ENCODE measurements at places on chromosomes 13 and 19. TPM values are rescaled to one million over a fixed set of nuclear protein-coding genes. Genes with fewer than 3 reads are reported as not detected.

Gene CEACAM16
- polyA plus RNA-seq: not detected

Gene CEACAM1
- polyA plus RNA-seq: 11.9 TPM

Gene NDFIP2
- polyA plus RNA-seq: 56.5 TPM

Gene ADM5
- polyA plus RNA-seq: 1.3 TPM

DNA sequence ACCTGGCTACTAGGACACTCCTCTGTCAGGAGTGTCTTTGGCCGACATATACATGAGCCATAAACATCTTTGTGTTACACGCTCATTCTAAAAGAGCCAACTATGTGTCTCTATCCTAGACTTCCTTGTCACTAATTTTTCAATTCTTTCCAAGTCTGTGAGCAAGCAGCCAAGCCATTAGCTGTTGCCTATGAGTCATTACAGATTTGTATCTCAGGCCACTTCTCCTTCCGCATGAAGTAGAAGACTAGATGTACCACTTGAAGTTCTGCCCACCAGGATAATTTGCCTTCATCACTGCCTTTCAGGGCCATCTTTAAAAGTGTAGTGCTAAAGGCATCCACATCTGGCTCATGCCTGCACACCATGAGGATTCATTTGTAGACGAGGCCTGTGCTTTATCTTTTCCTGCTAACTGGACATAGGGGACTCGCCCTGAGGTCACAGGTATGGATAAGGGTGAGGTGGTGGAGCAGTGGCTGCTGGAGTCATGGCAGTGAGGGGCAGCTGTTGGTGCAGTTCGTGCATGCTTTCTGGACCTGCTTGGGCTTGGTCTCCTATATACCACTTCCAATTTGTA, 126.1 kb upstream of the KL start:
- DNase-seq: no peak

DNA sequence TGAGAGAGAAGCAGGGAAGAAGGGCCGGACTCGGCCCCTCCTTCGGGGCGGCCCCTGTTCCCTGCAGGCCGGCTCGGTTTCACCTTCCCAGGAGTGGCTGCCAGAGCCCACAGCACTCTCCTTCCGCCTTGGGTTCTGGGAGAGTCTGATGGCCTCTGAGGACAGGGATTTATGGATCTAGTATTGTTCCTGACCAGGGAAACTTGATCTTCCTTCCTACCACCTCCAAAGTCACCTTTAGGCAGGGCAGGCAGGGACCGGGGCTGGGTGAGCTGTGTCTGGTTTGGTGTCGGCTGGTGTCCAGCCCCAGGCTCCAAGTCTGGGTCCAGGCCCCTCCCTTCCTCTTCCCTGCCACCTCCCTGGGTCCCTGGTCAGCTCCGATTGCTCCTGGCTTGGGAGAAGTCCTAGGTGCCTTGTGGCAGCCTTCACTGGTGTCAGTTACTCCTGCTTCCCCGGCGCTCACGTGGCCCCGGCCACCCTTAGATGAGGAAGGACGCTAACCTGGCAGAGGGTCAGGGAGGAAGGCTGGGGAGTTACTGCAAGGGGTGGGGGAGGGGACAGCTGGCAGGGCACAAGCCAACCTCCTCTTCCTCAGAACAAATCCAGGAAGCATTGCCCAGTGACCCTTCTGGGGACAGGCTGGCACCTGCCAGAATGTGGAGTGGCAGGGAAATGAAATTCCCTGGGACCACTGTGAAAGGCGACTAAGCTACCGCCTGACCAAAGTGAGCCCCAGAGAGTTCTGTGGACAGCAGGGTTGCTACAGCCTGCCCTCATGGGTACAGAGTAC, 18.8 kb downstream of the RFX1 start:
- no peak for DNase-seq

GRCh38 chr19:16259385-16260159, 61.9 kb downstream of the AP1M1 start:
- DNase-seq: no peak

DNA sequence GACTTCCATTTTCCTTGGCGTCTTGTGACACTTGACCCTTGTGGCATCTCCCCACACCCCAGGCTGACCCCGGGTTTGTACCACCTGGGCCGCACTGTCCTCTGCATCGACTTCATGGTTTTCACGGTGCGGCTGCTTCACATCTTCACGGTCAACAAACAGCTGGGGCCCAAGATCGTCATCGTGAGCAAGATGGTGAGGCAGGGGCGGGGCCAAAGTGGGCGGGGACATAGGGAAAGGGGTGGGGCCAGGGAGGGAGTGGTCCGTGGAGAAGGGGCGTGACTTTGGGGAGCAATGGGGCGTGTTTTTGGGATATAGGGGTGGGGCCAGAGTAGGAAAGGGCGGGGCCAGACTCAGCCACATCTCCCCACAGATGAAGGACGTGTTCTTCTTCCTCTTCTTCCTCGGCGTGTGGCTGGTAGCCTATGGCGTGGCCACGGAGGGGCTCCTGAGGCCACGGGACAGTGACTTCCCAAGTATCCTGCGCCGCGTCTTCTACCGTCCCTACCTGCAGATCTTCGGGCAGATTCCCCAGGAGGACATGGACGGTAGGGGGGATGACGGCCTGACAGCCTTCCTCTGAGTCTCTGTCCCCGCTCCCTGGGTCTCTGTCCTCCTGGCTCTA, 42.8 kb downstream of the TRPM4 start:
- no peak for DNase-seq

GRCh38 chr13:32736648-32737047, 150.4 kb downstream of the PDS5B start:
- DNase-seq: no peak

DNA sequence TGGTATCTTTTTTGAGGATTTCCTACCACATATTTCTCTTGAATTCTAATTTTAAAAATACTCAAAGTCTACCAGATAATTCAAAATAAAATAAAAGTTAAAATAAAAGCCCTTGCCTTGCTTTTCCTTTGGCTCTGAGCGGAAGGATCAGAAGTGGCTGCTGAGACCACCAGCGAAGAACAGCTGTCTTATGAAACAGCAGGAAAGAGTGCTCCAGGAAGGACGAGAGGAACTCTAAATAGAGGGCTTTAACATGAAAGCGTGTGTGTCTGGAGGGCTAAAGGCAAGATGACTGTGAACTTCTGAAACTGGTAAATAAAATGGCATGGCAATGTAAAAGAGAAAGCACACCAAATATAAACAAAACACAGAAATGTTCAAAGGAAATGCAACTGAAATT, 521.5 kb upstream of the SPRY2 start:
- DNase-seq: no peak

- no peak for DNase-seq
Observed at GRCh38 chr13:46354156-46355087, 32.6 kb downstream of the RUBCNL start.

DNA sequence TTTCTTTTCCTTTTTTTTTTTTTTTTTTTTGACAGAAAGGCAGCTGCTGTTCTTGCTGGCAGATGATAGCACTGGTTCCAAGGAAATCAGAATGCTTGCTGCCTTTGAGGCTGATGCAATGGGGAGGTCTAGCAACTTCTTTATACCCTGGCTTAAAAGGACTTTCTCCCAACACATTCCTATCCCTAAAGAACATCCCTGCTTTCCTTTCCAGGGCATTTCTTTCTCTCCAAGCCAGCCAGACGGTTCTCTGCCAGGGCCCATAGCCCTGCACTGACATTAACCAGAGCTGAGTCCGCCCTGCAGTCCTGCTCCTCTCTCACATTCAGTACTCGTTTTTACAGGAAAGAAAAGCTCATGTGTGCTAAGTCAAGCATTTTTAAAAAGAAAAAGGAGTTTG, 133.9 kb upstream of the WASF3 start:
- DNase-seq: no peak

GRCh38 chr13:104565888-104566287, 1499.7 kb upstream of the SLC10A2 start:
- no peak for DNase-seq

DNA sequence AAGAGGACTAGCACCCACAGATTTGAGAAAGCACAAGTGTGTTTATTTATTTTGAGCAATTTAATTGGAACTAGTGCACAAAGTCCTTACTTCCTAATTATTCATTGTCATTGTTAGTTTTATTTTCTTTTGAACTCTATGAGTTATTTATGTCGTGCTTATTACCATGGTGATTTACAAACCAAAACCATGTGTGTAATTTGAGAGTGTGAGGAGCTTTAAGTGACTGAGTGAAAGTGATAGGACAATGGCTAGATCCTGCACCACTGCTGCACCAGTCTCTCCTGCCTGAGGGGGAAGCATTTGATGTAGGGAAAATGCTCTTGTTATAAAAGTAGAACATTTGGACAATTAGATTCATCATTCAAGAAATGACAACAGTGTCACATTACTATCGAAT, 172.3 kb upstream of the KLF12 start:
- peak; percentile 54 for DNase-seq

DNA sequence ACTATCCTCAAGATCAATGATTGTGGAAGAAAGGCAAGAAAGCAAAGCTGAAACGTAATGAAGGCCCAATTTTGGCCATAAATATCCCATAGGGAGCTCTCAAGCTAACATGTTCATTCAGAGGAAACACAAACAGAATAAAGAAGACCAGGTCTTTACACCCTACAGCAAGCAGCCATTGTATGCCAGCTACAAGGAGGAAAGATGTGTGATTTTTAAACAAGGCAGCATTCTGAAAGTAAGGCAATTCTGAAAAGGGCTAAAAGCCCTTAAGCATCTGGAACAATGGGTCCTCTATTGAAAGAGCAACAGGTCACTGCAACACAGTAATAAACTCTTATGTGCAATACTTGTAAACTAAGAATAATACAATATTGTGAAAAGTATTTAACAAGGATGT, 1002.4 kb downstream of the SLITRK1 start:
- DNase-seq: no peak

- no peak for DNase-seq
Observed at GRCh38 chr19:46155237-46155636, 7.2 kb downstream of the IGFL2 start.

DNA sequence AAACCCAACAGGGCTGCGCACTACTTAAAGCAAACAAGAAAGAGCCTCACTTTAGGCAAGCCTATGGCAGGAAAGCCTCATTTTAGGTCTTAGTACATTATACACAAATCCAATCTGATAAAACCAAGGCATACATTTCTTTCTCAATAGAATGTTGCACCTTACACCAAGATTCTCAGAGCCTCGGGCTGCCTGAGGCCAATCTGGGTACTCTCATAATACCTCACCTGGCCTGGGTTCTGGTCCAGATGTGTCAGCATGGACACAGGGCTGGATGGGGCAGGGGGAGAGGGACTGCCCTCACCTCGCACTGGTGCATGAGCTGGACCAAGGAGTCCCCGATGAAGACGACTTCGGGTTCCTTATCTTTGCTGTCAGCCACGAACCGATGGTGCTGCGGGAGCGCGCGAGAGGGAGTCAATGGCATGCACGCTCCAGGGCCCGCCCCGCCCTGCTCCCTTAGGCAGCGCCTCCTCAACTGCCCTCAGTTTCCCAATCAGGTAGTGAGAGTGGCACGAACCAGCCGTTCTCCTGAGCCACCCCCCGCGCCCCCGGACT, at the start of gene PRR19:
PRR19 (plus strand) TSS at position 487 of the 558 bp plus-strand sequence. CDS start 7,453 bp downstream, outside the sequence.
- no peak for DNase-seq

GRCh38 chr19:50823389-50824042, at the start of gene KLK1:
Gene KLK1, minus strand, starts transcription at chr19:50823787. Its CDS starts 39 bp downstream, at chr19:50823748.
- DNase-seq: no peak

GRCh38 chr13:77168237-77168636, 141.3 kb upstream of the FBXL3 start:
- DNase-seq: no peak
